ENCODE measurements at places on chromosomes 1 and 21.

DNA sequence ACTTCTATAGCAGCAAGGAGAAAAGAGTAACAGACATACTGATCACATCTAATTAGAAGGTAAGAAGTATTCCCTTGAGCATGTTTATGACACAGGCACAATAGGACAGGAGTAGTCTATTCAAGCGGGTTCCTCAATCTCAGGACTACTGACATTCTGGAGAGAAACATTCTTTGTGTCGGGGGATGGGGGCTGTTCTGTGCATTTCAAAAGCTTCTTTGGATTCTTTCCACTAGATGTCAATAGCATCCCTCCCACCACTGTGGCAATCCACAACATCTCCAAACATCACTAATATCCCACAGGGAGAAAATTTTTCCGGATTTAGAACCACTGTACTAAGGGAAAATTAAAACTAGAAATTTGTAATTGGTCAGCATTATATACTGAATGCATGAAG, 56.9 kb downstream of the ADAMTS5 start:
- no peak for DNase-seq

DNA sequence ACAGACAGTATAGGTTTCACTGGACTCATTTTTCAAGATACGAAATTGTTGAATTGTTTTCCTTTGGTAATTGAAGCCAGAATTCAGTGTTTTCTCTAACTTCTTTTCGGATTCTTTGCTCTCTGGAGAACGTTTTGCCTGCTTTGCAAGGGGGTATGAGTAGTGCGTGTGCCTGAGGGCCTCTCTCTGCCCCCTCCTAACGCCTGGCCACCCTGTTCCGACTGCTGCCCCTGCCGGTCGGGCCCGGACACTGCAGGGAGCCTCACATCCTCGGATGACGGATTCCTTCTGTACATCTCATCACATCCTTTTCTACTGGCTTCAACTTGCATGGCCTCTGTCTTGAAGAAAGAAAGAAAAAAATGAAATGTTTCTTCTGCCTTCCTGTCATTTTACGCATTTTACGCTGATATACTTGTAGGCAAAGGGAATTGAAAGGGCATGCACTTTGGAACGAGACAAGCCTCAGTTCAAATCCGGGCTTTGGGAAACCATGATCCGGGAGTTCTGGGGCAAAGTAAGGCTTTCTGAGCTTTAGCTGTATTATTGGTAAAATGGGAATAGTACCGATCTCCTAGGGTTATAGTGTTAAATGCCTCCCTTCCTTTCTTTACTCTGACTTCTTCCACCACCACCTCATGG, 65.1 kb downstream of the DISC1 start:
- DNase-seq: no peak

DNA sequence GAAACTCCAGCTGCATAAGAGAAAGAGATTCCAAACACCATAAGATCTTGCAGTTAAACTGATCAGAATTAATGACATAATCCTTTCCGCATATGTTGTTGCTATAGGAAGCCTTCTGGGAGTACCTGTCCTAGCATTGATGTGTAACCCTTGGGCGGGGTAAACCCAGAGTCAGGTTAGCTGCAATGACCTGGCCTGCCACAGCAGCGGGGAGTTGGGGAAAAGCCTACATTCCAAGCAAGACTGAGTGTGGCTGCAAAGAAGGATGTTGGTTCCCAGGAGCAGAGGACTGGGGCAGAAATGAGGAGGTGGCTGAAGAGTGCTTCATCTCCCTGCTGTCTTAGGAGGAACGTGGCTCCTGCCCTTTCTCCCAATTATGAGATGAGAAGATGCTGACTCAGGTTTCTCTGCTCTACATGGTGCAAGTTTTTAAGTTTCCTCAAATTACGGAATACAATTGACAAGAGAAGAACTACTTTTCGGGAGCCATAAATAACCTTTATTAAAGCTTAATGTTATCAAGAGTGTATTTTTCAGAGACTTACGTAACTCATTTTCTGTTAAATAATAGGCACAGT, 142.1 kb downstream of the RYR2 start:
- no peak for DNase-seq

GRCh38 chr21:44850905-44851657, 22.4 kb downstream of the PTTG1IP start:
- DNase-seq: no peak

DNA sequence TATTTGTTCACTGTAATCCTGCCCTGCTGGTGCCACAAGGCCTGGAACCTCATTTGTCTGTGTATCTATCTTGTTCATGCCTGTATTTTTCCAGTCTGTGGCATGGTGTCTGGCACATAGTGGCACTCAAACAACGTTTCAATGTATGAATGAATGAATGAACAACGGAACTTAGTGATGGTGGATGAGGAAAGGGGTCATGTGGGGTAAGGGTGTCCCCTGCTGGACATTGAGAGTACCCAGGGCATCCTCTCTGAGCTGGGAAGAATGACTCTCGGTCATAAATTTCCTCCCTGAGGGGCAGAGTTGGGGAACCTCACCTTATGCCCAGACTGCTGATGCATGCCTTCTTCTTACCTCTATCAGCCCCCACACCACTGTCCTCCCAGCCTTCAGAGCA, 18.9 kb upstream of the ZNF683 start:
- DNase-seq: no peak

DNA sequence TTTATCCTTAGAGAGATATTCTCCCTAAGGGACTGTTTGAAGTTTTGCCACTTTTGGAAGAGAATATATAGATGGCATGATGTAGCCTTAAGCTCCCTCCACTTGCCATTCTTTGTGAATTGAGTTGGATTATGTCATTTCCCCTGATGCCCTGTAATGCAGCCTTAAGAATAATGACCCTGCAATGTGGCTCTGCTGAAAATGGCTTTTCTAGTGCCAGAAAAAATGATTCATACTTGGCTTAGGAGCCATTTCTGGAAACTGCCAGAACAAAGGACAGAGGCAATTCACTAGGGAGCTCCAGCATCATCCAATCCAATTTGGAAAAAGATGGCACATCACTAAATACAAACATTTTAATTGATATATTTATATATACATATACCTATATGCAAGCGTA, 265.3 kb downstream of the SPATA17 start:
- DNase-seq: no peak

DNA sequence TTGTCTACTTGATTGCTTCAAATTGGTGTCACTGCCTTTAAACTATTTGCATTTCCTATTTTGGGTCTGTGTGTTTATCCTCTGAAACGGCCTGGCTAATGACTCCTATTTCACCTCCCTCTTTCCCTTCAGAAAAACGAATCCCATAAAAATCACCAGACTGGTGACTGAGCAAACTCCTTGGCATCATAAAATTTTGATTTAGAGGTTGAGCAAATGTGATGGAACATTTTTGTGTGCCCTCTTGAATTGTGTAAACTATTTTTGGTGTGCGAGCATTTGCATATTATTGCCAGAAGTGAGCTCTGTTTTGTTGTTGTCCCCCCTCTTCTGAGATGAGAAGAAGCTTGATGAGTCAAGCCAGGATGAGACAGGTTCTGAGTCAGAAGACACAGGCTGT, 316.1 kb downstream of the AJAP1 start:
- DNase-seq: no peak

GRCh38 chr21:34916446-34916845, 132.7 kb downstream of the RUNX1 start:
- no peak for DNase-seq

DNA sequence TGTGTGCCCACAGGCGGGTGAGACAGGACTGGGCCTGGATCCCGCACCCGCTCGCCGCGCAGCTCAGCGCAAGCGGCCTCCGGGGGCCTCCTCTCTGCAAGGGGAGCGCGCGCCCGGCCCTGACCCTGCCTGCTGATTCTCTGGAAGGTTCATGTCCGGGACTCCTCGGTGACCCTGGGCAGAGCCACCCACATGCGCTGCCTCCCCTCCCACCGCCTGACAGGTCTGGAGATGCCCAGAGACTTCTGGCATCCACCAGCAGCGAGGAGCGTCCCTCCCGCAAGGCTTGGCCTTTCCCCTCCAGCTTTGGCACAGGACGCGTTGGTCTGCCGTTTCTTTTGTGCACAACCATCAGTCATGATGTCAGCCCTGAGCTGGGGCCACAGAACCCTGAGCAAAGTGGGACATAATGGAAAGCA, 42.0 kb upstream of the COL6A2 start:
- no peak for DNase-seq

- DNase-seq: no peak
Measured at GRCh38 chr1:204336421-204337035, 23.2 kb downstream of the PLEKHA6 start.

GRCh38 chr1:61446531-61446991, 278.4 kb downstream of the TM2D1 start:
- no peak for DNase-seq

DNA sequence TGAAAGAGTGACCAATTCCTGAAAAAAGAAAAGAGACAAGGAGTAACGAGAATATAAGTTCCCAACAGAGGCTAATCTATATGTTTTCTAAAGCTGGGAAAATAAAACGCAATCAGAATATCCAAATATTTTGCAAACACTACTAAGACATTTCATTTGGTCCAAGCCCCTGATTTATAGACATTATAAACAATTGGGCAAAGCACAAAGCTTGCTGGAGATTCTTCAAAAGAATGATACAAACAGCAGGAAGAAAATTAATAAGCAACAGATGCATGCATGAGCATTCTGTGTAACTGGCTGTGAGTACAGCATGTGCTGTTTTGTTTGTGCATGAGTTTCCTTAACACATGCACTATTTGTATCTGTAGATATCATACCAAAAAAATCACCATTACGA, 552.9 kb downstream of the LTN1 start:
- no peak for DNase-seq

GRCh38 chr1:149915429-149916192, 2.0 kb downstream of the SV2A start:
- DNase-seq: no peak

DNA sequence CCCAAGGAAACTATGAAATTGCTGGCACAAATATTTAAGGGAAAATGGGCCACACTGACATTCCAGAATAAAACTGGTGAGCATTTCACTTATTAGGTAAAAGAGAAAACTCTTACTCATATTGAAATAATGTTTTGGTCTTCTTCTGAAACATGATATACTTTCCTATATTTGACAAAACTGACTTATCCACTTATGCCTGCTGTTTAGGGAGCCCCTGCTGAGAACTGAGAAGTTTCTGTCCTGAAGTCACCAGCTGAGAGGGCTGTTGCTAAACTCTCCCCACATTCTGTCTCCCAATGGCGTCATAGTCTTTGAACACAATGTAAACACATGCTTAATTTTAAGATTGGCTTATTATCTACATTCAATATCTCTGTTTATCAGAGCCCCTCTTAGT, 46.8 kb upstream of the ZC3H11B start:
- no peak for DNase-seq

DNA sequence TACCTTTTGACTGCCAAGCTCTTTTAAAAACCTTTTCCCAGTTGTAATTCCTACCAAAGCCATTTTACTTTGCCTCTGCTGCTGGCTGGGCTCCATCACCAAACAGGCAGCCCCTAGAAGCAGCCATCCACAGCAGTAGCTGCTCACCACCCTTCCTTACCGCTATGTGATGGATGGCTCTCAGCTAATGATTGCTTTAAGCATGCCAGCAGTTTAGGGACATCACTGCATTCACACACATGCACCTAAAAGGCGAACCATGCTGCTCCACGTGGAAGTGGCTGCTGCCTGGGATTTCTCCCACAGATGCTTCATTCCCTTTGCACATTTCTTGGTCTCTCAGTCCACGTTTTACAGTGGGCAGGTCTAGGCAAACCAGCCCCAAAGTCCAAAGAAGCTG, 46.3 kb upstream of the PDE9A start:
- no peak for DNase-seq

GRCh38 chr1:232493869-232494268, 136.1 kb downstream of the SIPA1L2 start:
- DNase-seq: no peak

DNA sequence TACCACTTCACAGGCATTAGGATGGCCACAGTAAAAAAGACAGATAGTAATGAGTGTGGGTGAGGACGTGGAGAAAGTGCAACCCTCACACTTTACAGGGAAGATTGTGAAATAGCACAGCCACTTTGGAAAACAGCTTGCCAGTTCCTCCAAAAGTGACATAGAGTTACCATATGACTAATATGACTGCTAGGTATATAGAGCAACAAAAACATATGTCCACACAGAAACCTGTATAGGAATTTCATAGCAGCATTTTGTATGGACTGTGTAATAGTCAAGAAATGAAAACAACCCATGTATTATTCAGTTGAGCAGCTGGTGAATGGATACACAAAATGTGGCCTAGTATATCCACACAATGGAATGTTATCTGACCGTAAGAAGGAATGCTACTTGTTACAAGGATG, 30.4 kb upstream of the LBR start:
- no peak for DNase-seq

GRCh38 chr1:234893725-234894630, 234.7 kb downstream of the TOMM20 start:
- DNase-seq: peak; percentile 37

DNA sequence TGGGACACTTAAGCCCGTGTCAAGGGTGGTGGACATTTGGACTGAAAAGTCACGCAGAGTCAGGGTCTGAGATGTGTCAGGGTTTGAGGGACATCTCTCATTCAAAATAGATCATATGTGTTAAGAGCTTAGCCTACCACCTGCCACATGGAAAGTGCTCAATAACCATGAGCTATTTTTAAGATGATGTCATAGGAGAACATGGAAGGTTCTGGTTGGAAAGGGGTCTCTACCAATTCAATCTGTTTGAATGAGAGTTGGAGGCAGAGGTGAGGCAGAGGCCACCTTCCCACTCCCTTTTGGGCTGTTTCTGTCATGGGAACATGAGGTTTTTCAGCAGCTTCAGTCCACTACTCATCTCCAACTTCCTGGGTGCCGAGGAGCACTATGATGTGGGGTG, 239.9 kb downstream of the GRIK3 start:
- DNase-seq: no peak

- DNase-seq: no peak
Measured at GRCh38 chr1:19385869-19386591, 73.9 kb downstream of the SLC66A1 start.

DNA sequence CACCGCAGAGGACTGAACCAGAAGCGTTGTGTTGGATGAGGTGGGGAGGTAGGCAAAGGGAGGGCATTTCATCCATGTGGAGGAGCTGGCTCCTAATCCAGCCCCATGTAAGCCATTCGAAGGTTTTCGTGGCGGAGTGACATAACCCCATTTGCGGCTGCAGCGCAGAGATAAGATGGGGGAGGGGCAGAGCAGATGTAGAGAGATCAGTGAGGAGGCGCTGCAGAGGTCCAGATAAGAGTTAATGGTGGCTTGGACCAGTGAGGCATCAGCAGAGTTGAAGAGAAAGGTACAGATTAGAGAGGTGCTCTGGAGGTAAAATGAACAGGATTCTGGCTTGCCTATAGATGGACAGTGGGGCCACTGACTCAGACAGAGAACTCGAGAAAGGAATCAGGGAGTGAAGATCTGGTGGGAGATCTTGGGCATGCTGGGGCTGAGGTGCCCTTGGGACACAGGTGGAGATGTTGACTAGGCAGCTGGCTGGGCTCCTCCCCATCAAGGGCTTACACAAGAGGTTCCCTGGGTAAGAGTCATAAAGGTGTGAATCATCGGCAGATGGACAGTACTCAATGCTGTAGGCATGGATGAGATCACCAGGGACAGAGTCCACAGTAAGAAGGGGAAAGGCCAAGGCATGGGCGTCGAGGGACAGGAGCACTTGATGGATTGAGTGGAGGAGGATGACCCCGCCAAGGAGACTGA, 7.8 kb upstream of the PTPRF start:
- DNase-seq: no peak

- DNase-seq: peak; percentile 61
Measured at GRCh38 chr1:201275253-201275666, 8.0 kb upstream of the PKP1 start.

- no peak for DNase-seq
Measured at GRCh38 chr1:232226197-232226712, 403.7 kb downstream of the SIPA1L2 start.

- no peak for DNase-seq
Measured at GRCh38 chr1:50873458-50874187, 86.4 kb downstream of the FAF1 start.

GRCh38 chr21:17708522-17709265, 96.0 kb upstream of the BTG3 start:
- DNase-seq: no peak

Measured in NCI-H1105 (cell line).